NCI-H446 treated with DMSO at 0.1 percent for 48 hours (cell line): ENCODE measurements at places on chromosomes 16 and 17.

DNA sequence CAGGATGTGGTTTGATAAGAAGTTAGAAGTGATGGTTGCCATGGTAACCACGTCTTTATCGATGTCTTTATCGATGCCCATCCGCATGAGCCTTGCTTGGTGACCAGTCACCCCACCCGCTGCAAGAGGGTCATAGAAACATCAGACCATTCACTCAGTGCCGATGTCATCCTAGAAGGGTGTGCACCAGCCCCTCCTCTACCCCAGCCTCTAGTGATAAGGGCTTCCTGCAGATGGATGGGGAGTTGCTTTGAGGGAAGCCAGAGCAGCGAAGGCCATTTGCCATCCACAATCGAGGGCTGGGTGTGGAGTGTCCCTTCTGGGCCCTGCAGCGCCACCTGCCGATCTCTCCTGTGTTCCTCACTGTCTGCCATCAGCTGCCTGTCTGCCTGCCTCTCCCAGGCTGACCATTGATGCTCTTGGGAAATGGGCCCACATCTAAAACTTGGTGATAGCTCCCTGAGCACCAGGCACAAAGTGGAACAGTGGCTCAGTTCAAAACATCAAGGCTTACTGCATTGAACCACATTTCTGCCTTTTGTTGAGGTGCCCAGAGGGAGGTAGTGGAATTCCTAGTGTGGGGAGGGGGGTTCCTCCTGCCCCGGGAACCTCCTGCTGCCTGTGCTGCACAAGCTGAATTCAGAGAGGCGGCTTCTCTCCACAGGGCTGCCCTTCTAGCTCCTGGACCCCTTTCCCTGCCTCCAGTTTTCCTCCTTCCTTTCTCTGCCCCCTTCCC lies 8.9 kb downstream of the CALB2 start:
- no peak for DNase-seq

GRCh38 chr17:68384941-68385340 lies 72.4 kb downstream of the WIPI1 start:
- no peak for DNase-seq

DNA sequence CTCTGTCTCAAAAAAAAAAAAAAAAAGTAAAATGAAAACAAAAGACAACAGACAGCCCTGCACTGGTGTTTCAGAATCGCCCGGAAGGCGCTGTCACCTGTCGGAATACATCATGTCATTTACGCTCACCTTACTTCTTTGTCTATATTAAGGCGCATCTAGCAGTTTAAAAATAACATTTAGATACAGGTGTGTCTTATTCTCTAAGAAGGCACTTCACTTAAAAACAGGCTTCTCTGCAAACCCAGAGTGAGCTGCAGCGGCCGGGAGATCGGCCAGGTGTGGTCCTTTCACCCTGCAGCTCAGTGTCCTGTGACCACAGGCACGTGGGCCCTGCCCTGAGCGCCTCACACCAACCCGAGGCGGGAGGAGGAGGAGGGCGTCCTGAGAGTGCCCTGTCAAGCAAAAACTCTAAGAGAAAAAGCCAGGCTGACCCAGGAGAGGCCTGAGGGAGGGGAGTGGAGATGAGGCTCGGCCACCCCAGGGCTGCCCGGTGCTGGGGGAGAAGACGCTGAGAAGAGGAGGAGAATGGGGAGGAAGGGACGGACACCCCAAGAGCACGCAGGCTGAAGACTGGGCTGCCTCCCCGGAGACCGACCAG lies 3.3 kb upstream of the LMF1 start:
- no peak for DNase-seq

- no peak for DNase-seq
Observed at GRCh38 chr16:15509051-15509592, 74.7 kb downstream of the BMERB1 start.
